ENCODE measurements at places on chromosomes 2 and 18.

DNA sequence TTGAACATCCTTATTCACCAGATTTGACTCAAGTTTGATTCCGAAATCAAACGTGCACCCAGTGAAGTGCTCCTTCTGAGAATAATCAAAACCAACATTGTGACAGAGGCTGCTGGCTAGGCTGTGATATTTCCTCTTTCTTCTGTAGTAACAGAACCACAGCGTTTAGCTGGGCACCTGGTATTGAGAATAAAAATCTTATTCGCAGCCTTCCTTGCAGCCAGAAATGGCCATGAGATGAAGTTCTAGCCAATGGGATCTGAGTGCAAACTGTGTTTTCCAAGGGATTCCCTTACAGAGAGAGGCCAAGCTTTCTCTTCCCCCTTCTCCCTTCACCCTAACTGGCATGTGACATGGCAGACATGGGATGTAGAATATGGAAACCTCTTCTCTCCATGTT, 51.7 kb downstream of the TMEM163 start:
- no peak for DNase-seq

GRCh38 chr2:55419233-55419678, 400 bp downstream of the CCDC88A start:
- no peak for DNase-seq

DNA sequence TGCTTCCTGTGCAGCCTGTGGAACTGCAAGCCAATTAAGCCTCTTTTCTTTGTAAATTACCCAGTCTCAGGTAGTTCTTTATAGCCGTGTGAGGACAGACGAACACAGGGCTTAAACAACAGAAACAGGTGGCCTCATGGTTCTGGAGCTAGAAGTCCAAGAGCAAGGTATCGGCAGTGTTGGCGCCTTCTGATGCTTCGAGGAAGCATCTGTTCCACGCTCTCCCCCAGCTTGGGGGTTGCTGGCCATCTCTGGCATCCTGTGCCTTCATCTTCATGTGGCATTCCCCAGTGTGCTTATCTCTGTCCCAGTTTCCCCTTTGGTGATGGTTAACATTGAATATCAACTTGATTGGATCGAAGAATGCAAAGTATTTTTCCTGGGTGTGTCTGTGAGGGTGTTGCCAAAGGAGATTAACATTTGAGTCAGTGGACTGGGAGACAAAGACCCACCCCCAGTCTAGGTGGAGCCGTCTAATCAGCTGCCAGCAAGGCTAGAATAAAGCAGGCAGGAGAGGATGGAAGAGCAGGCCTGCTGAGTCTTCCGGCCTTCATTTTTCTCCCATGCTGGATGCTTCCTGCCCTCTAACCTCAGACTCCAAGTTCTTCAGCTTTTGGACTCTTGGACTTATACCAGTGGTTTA, 287.6 kb downstream of the PHLPP1 start:
- no peak for DNase-seq

GRCh38 chr2:190458352-190459107, 50.4 kb downstream of the MFSD6 start:
- no peak for DNase-seq

DNA sequence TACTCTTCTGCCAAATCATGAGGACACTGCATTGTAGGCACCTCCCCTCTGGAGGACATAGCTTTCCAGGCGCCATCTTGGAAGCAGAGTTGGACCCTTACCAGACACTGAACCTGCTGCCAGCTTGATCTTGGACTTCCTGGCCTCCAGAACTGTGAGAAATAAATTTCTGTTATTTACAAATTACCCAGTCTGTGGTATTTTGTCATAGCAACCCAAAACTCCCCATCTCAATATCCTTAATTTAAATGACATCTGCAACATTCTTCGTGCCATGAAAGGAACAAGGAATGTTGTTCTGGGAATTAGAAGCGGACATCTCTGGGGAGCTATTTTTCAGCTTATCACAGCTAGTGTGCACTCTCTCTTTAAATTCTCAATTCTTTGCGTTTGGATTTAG, 57.4 kb upstream of the CHRNA1 start:
- no peak for DNase-seq

DNA sequence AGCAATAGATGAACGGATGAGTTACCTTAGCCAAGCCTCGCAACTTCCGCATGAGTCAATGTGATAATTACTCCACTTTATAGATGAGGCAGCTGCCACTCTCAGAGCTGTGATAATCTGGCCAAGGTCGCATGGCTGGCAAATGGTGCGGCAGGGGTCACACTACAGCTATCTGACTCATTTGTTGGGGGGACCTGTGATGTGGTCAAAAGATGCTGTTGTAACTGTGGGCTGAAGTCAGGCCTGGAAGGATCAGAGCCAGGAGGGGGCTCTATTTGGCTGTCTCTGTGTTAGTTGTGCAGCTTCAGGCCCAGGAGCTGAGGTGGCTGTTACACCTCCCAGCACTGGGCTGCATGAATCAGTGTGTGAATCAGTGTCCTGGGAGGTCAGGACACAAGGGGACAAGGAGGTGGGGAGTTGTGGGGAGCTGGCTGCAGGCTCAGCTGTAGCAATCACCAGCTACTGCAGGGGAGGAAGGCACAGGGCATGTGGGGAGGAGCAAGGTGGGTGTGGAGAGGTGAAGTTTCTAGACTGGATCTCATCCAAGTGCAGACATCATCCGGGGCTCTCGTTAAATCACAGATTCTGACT, 33.1 kb downstream of the NGEF start:
- no peak for DNase-seq

GRCh38 chr2:232420463-232421188, 14.0 kb downstream of the ALPG start:
- DNase-seq = no peak

DNA sequence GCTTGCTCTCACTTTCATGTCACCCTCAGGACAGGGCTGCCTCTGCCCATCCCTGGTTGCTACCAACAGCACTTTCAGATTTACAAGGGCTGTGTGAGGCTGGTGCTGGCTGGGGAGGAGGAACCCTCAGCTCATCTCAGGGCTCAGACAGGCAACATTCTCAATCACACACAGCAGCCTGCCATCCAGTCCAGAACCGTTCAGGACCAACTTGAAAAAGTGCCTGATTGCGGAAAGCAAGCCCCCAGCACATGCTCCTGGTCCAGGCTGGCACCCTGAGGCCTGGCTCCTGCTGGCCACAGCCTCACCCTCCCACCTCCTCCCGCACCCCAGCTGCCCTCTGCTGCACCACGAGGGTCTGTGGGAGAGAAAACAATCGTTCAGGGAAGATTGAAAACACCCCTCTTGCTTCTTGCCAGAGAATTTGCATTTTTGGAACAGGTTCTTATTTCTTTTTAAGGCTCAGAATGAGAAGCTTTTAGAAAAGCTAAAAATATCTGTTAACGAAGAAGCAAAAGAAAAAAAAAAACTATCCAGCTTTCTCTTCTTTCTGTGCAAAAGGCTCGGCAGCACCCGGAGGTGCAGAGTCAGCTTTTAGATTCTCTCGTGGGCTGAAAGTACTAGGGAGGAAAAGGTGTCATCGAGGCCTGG, 403.8 kb upstream of the ID2 start:
- DNase-seq = no peak

DNA sequence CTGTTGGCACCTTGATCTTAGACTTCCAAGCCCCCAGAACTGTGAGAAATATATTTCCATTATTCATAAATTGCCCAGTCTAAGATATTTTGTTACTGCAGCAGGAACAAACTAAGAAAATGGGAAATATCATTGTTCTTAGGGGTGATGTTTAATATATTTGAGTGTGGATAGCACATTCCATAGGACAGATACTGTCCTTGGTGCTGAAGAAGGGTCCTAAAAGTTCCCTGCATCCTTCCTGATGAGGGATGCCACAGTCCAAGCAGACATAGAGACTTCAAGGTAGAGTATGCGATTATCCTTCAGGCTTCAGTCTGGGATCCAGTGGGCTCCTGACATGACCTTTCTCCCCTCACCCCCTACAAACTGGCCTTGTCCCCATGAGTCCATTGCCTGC, 689.0 kb downstream of the TDRD15 start:
- DNase-seq = no peak

GRCh38 chr2:218291318-218292047, 820 bp downstream of the TMBIM1 start:
- no peak for DNase-seq

- no peak for DNase-seq
Observed at GRCh38 chr2:122191331-122191730, 435.9 kb downstream of the TSN start.

DNA sequence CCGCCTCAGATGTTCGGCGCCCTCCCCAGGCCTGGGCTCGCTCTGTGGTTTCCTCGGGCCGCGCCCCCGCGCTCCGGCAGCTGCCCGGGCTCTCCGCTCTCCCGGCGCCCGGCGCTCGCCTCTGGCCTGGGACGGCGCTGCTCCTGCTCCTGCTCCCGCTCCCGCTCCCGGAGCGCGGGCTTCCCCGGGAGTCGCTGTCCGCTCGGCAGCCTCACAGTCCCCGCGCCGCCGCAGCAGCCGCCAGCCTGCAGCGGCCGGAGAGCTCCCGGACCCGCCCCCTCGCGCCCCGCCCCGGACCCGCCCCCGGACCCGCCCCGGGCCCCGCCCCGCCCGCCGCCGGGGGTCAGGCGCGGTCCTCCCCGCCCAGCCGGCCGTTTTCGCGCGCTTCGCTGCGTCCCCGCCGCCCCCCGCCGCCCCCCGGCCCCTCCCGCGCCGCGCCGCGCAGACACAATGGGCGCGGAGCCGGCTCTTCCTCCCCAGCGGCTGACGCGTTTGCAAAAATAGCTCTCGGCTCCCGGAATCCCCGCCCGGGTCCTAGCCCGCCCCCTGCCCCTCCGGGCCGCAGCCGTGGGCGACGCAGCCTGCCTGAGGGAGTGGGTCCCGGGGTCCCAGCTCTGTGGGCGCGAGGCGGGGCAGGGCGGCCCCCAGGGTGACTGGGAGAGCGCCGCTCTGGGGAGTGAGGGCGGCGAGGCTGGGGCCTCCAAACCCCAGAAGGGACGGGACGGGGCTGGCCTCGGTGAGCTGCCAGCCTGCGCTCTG, at the start of gene ARL4C:
Gene ARL4C (minus strand): TSS at position 247 of the 759 bp plus-strand sequence. CDS start 495 bp downstream, outside the sequence.
- DNase-seq = no peak

GRCh38 chr2:195022508-195022830, 634.6 kb upstream of the SLC39A10 start:
- DNase-seq = no peak

DNA sequence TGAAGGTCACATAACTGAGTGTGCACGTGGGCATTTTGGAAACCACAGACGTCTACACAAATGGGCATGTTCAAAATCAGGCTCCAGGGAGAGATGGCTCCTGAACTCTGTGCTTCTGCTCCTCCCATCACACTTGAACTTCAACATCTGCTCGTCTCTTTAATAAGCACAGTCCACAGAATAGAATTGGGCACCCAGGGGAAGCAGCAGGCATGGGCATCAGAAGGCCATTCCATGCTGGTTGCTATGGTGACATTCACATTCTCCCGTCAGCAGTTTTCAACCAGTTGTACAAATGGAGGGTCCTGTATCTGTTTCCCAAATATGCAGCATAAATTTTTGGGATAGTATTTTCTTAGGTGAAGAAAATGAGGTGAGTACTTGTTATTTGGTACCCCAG, 183.7 kb upstream of the COPS8 start:
- DNase-seq = no peak

- no peak for DNase-seq
Observed at GRCh38 chr2:191432121-191432520, 186.9 kb downstream of the MYO1B start.

DNA sequence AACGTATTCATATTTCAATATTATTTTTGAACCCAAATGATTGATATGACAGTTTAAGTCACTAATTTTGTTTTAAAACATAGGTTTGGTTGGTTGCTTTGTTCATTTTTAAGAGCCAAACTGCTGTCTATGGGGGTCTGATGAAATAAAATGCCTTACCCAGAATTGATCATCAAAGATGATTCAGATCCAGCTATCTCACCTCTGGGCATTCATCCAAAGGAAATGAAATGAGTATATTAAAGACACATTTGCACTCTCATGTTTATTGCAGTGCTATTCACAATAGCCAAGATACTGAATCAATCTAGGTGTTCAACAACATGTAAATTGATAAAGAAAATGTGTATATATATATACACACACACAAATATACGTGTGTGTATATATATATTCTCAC, 326.9 kb upstream of the GULP1 start:
- DNase-seq = no peak

DNA sequence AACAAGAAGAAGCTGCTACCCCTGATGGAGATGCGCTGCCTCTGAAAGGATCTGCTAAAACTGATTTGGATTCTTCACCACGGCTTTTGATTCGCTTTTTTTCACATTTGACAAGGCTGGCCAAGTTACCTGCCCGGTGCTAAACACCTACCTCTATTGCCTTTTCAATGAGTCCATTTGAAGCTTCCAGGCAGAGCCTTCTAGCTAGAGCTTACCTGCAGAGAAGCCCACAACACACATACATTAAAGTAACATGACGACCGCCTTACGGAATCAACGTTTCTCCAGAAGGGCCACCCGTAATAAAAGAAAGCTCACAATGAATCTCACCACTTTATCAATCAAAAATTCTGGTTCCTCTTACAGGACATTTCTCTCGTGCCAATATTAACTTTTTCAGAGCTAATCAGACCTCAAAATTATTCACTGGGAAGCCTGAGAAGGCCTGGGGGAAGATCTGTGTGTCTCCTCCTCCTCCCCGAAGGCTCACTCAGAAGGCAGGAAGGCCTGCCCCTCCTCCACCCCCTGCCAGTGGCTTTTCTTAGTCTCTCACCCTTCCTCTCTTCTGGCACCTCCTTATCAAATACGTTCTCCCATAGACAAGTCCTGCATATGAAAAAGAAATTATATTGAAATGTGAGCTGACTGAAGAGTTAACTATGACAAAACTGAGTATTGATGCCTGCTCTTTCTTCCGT, 171.0 kb downstream of the DNER start:
- no peak for DNase-seq

DNA sequence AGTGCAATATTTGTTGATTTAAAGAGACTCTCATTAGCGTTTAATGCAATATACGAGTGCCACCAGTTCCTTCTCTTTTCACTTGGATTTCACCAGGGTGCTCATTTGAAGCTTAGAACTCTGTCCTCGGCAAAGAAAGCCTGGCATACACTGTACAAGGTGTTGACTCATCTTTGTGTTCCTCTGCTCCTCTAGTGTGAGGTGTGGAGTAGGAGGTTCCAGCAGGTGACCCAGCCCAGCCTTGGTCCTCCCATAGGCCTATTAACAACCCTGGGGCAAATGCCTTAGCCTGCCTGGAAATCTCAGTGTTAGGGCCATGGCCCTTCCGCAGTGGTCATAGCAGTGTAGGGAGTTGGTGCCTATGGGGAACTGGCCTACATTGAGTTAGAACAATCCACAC, 20.1 kb downstream of the BCL2L11 start:
- no peak for DNase-seq

DNA sequence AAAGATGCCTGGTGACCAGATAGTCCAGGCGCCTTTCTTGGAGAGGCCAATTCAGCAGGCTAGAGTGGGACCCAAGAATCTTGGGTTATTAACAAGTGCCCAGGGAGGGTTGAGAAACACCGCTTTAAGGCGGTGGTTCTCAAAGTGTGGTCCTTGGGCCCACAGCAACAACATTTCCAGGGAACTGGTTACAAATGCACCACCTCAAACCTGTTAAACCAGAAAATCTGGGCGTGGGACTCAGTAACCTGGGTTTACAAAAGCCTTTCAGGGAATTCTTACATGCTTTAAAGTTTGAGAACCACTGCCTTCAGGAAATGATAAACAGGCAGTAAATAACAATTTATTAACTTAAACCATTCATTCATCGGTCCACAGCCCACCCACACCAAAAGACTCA, 92.5 kb downstream of the SP3 start:
- no peak for DNase-seq

GRCh38 chr2:43270461-43270860, 44.1 kb upstream of the ZFP36L2 start:
- DNase-seq = no peak

GRCh38 chr2:15706424-15706823, 114.8 kb downstream of the DDX1 start:
- no peak for DNase-seq
